ENCODE measurements at places on chromosomes 5 and 9.

DNA sequence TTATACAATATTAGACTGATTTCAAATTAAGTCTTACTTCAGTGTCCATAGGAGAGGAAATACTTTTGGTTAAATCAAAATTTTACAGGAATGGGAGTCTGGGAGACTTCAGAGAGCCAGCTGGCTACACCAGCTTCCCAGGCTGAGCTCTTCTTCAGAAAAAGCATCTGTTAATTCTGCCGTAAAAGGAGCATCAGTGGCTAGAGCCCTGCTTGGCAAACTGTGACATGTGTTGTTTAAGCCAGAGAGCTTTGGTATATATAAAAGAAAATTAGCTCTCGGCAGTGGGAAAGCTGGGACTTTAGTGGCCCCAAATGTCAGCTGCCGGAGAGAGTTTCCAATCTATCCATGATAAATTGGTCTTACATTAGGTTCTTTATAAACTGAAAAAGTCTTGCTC is 378.8 kb upstream of the TUSC1 start:
- DNase-seq = no peak

GRCh38 chr5:166834246-166834645 is 1457.2 kb upstream of the WWC1 start:
- DNase-seq = no peak

DNA sequence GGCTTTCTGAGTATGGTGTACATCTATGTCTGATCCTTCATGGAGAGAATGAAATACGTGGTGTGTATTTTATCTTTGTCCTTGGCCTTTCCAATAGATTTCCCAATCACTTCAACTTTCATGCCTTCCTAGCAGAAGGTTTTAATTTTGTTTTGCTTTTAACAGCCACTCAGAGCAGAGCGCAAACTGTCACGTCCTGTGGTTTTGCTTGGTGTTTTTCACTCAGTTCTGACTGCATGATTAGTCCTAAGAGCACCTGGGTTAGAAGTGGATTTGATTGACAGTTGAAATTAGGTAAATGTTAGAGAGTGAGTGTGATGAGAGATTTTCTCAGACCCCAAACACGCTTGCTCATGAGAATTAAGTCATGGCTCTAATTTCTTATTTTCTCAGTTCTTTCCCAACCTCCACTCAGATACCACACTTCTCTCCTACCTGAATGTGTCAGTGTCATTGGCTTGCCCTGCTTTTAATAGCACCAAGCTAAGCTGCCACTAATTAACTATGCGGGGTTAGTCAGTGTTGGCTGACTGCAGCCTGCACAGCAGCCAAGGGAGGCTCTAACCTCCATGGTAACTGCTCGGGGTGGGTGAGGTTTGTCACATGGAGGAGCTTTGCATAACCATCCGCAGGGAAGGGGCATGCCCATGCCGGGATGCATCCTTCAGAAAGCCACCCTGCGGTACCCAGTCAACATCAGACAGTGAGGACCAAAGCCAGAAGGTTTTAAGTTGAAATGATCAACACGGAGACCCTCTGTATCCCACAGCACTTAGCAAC is 173.4 kb downstream of the NR3C1 start:
- DNase-seq = no peak

DNA sequence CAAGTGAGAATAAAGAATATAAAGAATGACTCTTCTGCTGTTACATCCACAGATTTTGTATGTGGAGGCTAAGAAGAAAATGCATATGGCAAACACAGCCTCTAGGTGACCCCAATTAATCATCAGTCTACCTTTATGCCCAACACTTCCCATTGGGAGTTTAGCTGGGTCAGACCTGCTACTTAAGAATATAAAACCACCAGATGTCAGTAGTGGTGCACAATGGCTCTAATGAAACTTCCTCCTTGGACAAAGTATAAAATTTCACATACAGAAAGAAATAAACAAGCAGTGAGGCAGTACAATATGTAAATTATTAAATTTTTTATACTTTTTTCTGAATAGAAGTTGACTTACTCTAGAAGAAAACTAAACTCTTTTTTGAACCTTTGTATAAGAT is 539.9 kb downstream of the BRINP1 start:
- no peak for DNase-seq

DNA sequence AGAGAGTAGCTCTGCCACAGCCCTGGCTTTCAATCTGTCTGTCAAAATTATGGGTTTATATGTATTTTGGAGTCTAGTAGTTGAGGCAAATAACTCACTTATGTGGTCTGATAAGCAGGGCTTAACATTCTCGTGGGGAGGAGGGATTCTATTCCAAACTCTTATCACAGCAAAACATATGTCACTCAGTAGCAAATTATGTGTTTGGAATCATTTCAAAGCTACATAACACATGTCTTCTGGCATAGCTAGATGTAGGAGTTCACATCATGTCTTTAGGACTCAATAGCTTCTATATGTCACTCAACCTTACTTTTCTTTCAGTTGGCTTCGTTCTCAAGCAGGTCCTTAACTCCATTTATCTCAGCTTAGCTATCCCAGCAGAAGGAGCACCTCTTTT is 144.5 kb upstream of the SEMA6A start:
- DNase-seq = no peak

- no peak for DNase-seq
These were observed 134.3 kb downstream of the CDH18 start for GRCh38 chr5:19853616-19854240.

DNA sequence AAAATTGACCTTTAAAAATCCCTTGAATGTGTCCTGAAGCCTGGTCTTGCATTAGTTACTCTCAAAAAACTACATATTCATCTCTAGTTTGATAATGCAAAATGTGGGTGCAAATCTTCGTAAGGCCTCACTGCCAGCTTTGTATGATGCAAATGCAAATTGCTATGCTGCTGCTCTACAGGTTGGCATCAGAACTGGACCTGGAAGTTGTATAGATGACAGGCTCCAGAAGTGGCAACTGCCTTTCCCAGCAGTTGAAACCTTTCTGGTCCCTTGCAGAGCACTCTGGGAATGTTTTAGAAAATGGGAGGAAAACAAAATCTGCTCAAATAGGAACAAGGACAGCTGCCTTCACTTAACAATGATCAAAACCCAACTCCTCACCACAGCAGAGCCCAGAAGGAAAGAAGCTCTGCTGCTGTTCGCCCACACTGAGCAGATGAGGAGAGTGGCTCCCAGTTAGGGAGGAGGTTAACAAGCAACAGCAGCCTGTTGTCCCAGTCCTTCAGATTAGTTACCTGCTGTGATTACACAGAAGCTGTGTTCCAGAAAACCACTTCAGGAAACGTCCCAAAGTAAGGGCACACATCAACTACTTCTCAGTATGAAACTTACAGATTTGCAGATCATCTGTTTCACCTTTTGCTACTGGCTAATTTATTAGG is 93.5 kb downstream of the PLPP1 start:
- DNase-seq = no peak

GRCh38 chr9:111232997-111233790 is 96.8 kb downstream of the OR2K2 start:
- no peak for DNase-seq

- DNase-seq = no peak
These were observed 12.2 kb upstream of the TMEM252 start for GRCh38 chr9:68552700-68553476.

GRCh38 chr9:133892193-133892920 is 99.8 kb downstream of the VAV2 start:
- no peak for DNase-seq
